Activated B cell treated with CpG ODN at 0.5 μM for 24 hours (primary cell): ENCODE measurements at places on chromosomes 1 and 21.
A peak's percentile ranks its signal among the peaks of the same experiment; 100 is the strongest.

DNA sequence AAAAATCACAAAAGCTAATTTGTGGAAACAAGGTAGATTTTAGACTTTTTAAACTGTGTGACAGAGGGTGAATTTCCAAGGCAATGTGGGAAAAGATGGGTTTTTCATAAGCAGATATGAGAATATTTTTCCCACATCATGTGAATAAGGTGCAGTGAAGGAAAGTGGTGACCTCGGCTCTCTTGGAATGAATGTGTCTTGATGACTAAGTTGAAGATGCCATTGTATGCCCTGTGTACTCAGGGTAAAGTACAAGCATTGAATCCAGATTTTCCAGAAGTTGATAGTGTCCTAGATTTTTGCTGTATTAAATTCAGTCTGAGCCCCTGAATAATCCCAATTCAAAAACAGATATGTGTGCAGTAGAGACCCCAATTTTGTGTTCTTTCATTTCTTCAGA, 442.6 kb upstream of the ADGRL2 start:
- DNase-seq: no peak

- DNase-seq: no peak
These were observed 5.5 kb downstream of the C2CD2 start for GRCh38 chr21:41948078-41948895.

GRCh38 chr1:248814351-248814750, 11.4 kb downstream of the SH3BP5L start:
- no peak for DNase-seq

DNA sequence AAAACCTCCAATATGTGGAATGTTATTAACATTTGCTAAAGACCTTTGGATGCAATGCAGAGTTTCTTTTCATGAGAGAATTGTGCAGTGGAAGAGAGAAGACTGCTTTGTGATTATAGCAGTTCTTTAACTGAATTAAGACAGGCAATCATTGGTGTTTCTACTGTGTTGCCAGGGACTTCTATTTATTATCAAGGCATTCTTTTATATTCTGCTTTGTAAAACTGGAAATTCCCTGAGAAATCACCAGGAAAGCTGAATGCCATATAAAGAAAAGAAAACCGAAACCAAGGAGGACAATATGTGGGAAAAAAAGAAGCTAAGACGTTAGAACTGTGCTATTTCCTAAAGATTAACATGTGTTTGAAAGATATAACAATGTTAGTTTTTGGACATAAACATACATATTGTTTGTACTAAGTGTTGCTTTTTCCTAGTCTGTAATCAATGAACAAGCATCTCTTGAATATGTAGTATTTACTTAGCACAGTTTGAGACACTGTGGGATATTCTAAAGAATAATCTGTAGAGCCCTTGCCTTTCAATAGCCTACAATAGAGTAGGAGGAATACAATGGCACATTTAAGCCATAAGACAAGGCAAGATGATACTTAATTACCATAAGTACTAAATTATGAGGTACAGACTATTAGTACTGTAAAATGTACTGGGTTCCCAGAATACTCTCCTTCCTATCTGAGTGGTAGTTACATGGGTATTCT, 47.1 kb downstream of the EXTL2 start:
- DNase-seq: no peak

- DNase-seq: no peak
These were observed 43.4 kb upstream of the GJB5 start for GRCh38 chr1:34711485-34711884.

- DNase-seq: no peak
These were observed 28.3 kb downstream of the RAB3GAP2 start for GRCh38 chr1:220243947-220244346.

DNA sequence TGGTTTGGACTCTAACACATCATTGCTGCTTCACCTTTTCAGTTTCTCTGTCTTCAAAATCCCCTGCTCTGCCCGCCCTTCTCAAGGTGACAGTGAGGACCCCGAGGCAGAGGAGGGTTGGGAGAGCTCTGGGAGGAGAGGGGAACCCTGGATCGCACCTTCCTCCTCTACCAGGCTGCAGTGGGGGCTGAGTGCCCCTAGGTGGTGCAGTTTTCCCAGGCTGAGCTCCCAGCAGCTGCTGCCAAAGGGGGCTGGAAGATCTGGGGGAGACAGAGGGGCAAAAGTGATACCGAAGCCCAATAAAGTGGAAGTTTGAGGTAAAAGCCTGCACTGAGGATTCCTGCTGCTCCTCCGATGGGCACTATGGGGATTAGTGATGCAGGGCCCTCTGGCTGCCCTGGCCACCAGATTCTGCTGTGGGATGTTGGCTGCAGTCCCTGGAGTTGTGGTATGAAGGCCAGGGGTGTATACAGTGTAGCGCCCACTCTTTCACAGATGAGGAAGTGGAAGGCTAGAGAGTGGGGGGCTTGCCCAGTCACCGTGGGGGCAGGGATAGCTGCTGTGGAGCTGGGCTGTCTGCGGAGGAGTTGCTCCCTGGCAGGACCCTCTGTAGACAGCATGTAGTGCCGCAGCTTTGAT, 40.7 kb upstream of the SCMH1 start:
- DNase-seq: peak; percentile 22

GRCh38 chr1:923131-923990, at the start of gene SAMD11:
Gene SAMD11 (plus strand): TSS chr1:923923. CDS start chr1:924432, 509 bp downstream.
- DNase-seq: peak; percentile 67

- no peak for DNase-seq
These were observed 71.4 kb downstream of the CC2D1B start for GRCh38 chr1:52294580-52294979.

GRCh38 chr1:115732316-115732715, 36.2 kb downstream of the CASQ2 start:
- DNase-seq: no peak

GRCh38 chr1:94025383-94026340, 95.3 kb downstream of the ABCA4 start:
- DNase-seq: no peak

- DNase-seq: no peak
These were observed 130.1 kb downstream of the HMCN1 start for GRCh38 chr1:185864331-185864730.

- no peak for DNase-seq
These were observed 255.2 kb downstream of the COL11A1 start for GRCh38 chr1:102853136-102853535.

DNA sequence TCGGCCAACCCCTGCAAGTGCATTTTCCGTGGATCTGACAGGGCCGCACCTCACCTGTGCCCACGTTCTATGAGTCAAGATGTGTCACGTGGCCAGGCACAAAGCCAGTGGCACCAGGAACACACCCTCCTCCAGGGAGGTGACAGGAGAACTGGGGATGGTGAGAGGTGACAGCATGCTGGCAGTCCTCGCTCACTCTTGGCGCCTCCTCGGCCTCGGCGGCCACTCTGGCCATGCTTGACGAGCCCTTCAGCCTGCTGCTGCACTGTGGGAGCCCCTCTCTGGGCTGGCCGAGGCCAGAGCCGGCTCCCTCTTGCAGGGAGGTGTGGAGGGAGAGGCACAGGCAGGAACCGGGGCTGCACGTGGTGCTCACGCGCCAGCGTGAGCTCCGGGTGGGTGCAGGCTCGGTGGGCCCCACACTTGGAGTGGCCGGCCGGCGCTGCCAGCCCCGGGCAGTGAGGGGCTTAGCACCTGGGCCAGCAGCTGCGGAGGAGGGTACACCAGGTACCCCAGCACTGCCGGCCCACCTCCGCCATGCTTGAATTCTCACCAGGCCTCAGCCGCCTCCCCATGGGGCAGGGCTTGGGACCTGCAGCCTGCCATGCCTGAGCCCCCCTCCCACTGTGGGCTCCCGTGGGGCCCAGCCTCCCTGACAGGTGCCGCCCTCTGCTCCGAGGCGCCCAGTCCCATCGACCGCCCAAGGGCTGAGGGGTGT, 11.6 kb upstream of the TTC34 start:
- no peak for DNase-seq

DNA sequence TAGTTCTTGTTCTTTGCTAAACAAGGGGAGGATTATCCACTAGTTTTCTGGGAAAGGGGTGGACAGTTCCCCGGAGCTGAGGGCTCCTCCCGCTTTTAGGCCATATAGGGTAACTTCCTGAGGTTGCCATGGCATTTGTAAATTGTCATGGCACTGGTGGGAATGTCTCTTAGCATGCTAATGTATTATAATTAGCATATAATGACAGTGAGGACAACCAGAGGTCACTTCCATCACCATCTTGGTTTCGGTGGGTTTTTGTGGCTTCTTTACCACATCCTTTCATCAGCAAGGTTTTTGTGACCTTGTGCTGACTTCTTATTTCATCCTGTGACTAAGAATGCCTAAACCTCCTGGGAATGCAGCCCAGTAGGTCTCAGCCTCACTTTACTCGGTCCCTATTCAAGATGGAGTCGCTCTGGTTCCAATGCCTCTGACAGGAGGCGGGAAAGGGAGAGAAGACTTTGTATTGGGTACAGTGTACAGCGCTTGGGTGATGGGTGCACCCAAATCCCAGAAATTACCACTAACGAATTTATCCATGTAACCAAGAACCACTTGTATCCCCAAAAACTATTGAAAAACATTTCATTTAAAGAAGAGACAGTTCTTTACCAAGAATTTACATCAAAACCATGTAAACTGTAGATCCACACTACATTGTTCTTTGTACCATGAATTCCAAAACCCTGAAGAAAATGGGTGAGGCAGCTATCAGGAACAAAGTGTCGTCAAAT, 8.7 kb upstream of the SLC2A5 start:
- no peak for DNase-seq

DNA sequence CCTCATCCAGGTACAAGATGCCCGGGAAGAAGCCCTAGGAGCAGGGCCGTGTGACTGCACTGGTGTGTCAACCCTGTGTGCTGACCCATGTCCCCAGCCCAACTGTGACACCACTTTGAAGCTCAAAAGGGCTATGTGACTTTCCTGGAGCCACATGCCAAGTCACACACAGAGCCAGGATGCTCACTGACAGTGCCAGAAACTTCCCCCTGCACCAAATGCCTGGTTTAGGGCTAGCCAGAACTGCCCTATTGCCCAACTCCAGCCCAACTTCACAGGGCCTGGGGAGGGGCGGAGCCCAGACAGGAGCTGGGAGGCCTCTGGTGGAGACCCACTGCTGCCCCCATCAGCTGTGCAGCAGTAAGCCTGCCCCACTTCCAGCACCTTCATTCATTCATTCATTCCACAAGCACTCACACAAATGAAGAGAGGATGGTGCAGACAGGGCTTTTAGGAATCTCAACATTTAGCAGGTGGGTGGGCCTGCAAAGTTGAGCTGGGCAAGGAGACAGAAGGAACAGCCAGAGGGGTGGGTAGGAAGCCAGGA, 36.7 kb downstream of the KCNQ4 start:
- DNase-seq: no peak

DNA sequence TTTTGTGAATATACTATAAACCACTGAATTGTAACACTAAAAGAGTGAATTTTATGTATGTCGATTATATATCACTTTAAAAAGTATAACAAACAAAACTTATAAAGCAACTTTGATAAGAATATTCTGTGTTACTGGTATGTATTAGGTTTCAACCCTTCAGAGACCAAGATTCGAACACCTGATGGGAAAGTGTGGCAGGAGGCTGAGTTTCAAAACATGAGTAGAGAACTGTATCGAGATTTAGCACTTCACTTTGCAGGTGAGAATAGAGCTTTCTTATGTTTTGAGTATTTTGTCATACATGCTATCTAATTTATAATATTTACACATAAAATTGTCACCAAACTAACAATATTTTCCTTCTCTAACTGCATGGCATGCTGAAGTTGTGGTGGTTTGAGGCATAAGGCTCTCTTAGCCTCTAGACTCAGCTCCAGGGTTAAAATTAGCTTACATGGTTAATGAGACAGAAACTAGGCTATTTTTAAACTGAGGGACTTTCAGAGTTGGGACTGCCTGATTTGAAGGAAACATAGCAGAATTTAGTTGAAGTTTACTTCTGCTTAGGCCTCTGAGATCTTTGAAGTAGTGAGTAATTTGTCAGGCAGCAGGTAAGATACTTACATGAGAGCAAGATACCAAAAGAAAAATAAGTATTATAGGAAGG, 48.6 kb downstream of the CEP350 start:
- no peak for DNase-seq

- DNase-seq: no peak
These were observed 412.3 kb upstream of the ADGRL2 start for GRCh38 chr1:81388435-81388834.

DNA sequence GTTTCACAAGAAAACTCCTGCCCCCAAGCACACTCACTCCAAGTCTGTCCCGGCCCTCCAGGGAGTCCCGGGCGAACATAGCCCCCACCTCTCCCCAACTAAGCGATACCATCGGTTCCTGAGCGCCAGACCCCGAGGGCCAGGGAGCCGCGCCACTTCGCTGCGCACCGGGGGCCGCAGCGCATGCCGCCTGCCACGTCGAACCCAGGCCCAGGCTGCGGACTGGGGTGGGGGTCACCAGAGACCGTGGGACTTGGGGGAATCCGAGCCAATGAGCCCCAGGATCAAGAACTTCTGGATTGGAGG, 801 bp downstream of the RSPO1 start:
- DNase-seq: no peak

GRCh38 chr1:160550572-160551034, 27.5 kb upstream of the SLAMF6 start:
- no peak for DNase-seq

- no peak for DNase-seq
These were observed 876 bp downstream of the SLAMF8 start for GRCh38 chr1:159827549-159827948.

GRCh38 chr21:39011911-39012310, 171.3 kb downstream of the PSMG1 start:
- DNase-seq: no peak

DNA sequence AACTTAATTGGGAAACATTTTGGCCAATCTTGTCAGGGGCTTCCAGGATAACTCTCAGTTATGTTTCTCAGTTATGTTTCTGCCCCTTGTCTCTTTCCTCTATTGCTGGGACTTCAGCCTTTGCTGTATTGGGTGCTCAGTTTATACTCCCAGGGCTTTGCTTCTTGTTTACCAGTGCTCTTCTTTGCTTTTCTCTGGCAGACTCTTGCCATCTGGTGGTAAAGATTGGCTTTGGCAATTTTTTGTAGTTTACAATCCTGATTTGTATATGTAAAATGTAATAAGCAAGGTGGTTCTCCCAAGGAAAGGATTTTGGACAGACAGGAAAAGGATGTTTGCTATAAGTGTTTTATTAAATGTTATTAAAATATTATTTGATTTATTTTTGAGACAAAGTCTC, 37.9 kb downstream of the FABP3 start:
- no peak for DNase-seq

DNA sequence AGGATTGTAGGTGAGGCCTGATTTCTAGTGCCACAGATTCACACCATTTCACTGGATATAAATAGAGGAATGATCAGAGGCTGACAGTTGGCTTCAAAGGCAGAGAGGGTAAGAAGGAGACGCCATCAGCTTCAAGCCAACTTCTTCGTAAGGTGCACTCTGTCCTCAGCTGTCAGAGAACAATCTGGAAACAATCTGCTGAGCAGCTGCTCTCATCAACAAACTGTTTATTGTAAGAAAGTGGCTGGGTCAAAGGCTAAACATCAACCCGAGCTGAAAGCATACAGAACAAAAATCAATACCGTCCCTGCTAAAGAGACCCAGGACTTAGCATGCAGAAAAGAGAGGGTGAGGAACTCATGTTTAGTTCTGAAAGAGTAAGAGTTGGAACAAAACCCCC, 48.2 kb downstream of the HLCS start:
- DNase-seq: no peak

GRCh38 chr1:1166642-1167397, 6.9 kb upstream of the TTLL10 start:
- DNase-seq: no peak
